ENCODE measurements at places on chromosomes 6 and 20.

- no peak for DNase-seq
Observed at GRCh38 chr6:37331047-37331446, 22.7 kb upstream of the RNF8 start.

DNA sequence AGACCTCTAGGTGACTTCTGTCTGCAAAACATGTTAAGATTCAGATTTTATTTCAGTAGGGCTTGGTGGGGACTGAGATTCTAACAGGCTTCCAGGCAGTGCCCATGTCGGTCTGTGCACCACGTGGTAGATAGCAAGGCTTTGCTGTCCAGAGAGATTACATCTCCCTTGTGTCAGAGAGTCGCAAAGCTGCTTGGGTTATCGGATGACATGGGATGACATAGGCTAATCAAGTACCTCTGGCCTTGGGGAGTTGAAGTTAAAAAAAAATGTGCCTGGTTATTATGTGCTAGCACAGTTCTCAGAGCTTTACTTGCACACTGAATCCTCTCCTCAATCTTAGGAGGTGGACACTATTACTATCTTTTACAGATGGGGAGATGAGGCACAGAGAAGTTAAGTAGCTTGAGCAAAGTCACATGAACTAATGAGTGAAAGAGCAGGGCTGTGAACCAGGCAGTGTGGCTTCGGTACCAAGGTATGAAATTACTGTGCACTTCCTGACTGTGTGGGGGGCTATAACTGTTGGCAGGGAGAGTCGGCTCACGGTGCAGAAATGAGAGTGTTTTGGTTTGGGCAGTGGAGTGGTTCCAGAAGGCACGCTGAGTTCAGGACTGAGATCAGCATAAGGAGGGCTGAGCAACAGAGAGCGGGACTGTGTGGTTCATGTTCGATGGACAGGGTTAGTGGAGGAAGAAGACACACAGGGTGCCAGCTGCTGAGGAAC is 41.1 kb downstream of the FARS2 start:
- no peak for DNase-seq

- no peak for DNase-seq
Observed at GRCh38 chr6:144266091-144266649, 19.0 kb upstream of the UTRN start.

- DNase-seq, result no peak
Observed at GRCh38 chr6:128131566-128131965, 230.7 kb upstream of the THEMIS start.

DNA sequence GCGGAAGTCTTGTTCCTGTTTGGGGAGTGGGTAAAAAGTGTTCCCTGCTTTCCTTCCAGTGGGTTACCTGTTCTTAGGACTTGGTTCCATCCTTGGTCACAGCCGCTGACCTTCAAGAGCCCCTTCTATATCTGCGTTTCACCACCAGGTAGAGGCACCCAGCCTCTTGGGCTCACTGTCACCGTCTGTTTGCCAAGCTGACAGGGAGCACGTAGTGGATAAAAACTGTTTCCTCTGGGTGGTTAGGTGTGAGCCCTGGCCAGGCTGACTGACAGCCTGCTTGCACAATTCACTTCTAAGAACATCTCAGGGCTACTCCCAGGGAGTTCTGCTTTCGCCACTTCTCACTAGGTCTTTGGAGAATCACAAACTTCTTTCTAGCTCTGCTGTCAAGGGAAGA is 1.8 kb upstream of the JPH2 start:
- DNase-seq, result no peak

DNA sequence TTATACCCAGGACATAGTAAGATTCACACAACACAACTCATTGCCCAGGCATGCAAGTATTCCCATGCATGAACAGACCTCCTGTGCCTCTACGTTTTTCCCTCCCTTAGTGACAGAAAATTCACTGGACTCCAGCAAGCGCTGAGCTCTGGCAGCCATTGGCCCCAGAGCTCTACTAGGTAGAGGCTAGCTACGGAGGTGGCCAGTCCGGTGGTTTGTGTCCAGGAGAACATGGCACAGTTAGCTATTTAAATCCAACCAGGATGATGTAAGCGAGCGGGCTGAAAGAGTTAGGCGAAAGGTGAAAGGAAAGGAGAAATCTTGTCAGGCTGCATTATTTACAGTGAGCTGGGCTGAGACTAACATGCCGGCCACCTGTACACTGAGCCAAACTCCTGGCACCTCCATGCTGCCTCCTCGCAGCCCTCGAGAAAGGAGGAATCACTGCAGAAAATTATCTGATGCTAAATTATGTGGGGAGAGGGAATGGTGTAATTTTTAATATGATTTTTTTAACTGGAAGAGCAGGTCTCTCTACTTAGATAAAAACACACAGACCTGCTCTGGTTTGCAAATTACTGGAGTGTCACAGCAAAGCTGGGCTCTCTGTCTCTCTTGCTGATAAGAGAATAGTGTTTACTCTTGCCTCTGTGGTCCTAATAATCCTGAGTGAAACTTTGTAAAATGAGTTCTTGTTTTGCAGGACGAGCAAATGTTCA is 50.1 kb upstream of the ARMC2 start:
- DNase-seq, result no peak

DNA sequence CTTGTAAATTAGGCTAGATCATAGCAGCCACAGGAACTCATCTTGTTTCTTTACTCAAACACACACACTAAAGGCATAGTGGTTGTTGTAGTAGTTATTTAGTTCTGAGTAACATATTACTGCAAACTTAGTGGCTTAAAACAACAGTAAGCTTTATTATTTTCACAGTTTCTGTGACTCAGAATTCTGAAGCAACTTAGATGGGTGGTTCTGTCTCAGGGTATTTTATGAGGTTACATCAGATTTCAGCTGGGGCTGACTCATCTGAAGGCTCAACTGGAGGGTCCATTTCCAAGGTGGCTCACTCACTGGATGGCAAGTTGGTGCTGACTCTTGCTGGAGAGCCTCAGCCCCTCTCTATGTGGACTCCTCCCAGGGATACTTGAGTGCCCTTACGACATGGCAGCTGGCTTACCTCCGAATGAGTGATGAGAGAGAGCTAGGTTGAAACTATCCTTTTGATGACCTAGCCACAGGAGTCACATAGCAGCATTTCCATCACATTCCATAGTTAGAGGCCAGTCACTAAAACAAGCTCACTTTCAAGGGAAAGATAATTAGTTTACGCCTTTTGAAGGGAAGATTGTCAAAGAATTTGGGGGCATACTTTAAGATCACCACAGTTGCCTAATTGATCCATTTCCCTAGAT is 136.5 kb upstream of the PRND start:
- no peak for DNase-seq

DNA sequence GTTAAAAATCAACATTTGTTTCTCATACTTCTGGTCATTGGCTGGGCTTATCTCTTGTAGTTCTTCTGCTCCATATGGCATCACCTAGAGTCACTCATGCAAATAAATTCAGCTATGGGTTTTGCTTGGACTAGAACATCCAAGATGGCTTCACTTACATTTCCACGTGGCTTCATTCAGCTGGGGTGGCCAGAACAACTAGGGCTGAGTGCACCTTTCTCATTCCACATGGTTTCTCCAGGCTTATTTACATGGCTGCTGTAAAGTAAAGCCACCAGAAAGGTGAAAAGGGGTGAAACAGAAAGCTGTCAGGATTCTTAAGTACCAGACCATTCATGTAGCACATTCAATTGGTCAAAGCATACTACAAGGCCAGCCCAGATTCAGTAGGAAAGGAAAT is 151.1 kb upstream of the BMP2 start:
- DNase-seq, result no peak

DNA sequence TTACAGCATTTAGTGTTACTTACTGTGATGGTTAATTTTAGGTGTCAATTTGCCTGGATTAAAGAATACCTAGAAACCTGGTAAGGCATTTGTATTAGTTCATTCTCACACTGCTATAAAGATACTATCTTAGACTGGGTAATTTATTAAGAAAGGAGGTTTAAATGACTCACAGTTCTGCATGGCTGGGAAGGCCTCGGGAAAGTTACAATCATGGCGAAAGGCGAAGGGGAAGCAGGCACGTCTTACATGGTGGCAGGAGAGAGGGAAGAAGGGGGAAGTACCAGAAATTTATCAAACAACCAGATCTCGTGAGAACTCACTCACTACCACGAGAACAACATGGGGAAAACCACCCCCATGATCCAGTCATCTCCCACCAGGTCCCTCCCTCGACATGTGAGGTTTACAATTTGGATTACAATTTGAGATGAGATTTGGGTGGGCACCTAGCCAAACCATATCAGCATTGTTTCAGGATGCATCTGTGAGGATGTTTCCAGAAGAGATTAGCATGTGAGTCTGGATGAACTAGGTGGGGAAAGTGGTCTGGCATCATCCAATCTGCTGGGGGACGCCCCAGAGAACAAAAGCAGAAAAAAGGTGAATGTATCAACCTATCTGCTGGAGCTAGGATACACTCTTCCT is 76.8 kb downstream of the MKKS start:
- no peak for DNase-seq

- DNase-seq, result no peak
Observed at GRCh38 chr20:37945091-37945547, 42.2 kb downstream of the VSTM2L start.

DNA sequence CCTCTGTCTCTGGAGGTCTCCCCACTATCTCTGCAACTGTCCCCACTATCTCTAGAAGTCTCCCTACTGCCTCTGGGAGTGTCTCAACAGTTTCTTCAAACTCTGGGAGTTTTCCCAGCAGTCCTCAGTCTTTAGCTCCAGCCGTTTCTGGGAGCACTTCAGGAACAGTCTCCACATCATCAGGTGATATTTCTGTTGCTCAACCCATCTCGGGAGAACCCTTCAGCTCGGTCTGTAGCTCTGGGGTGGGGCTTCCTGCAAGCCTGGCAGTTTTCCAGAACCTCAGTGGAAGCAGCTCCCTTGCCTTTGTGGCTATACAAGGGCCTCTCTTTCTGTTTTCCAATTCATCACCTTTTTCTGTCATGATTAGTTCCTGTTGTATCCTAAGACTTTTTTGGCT is 3.0 kb upstream of the SFTA2 start:
- no peak for DNase-seq

DNA sequence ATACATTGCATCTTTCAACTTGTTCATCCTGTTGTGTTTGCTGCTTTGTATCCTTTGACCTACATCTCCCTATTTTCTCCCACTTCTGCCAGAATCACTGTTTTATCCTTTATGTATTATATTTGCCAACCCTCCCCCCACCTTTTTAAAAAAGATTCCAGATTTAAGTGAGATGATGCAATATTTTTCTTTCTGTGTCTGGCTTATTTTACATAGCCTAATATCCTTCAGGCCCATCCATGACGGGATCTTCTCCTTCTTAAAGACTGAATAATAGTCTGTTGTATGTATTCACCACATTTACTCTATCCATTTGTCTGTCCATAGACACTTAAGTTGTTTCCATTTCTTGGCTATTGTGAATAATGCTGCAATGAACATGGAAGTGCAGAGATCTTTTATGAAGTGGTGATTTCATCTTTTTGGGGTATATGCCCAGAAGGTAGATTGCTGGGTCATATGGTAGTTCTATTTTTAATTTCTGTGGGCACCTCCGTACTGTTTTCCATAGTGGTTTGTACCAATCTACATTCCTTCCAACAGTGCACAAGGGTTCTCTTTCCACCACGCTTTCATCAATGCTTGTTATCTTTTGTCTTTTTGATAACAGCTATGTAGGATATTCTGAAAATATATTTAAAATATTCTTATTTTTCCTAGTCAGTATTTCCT is 181.0 kb downstream of the CDKAL1 start:
- no peak for DNase-seq

- no peak for DNase-seq
Observed at GRCh38 chr20:11329271-11329670, 588.4 kb upstream of the BTBD3 start.

GRCh38 chr6:44528716-44529115 is 141.2 kb downstream of the CDC5L start:
- no peak for DNase-seq

DNA sequence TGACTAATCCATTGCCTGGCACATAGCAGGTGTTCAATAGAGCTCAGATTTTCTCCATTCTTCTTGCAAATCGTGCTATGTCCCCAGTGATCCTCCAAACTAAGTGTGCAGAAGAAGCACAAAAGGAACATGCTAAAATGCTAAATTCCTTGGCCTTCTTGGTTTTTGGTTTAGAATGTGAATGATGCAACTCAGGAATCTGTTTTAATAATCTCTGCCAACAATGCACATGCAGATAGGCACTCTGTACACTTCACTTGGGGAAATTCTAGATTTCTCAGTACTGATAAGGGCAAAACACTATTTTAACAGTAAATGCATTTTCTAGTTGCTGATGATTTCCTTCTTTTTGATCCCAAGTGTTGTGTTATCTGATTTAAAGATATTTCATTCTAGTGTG is 35.2 kb downstream of the SLC22A1 start:
- DNase-seq, result no peak

GRCh38 chr6:109939654-109940053 is 38.5 kb upstream of the GPR6 start:
- DNase-seq, result no peak

GRCh38 chr6:47141963-47142362 is 99.8 kb upstream of the ADGRF1 start:
- no peak for DNase-seq

- DNase-seq, result no peak
Observed at GRCh38 chr6:110664933-110665332, 150.3 kb downstream of the CDK19 start.

DNA sequence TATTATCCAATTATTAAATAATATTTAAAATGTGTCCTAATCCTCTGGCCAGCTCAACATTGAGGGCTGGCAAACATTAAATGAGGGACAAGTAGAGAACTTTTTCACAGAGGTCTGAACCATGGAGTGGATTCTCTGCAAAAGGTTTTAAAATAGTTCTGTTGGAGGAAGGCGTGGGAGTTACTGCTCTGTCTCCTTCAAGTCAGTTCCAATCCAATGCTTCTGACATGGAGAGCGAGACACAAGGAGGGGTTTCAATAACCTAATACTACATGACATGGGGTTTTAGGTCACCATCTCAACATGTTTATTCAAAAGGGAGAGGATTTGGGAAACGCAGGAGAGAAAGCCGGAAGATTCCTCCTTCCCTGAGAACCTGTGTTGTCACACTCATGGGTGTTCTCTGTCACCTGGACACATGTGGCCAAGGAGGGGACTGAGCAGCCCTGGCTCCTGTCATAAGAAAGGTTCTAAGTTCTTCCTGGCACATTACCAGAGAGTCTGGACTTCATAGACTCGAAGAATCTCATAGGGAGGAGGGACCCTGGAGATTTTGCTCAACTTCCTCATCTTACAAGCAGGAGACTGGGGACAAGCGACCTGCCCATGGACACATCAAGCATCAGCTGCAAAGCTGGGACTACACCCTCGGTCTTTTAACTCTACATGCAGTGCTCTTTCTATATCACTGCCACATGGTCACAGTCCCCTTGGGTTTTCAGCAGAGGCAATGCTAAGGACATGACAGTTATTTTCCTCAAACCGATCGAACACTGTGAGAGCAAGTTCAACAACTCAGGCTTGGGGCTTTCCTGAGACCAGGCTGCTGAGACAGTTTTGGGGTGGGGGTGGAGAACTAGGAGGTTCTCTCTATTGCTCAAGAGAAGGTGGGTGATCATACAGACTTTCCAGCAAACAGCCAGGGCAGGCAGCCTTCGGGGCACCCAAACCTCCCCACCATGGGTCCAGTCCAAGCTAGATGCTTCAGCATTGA is 38.6 kb downstream of the PRDM1 start:
- no peak for DNase-seq
